SJCRH30 (cell line): ENCODE measurements at places on chromosomes 1 and 21. TPM values are rescaled to one million over a fixed set of nuclear protein-coding genes. Genes with fewer than 3 reads are reported as not detected.

The MYBPH gene
- 1.1 and 1.8 TPM in 2 replicates for total RNA-seq

GRCh38 chr1:56132520-56132919, 446.8 kb downstream of the PLPP3 start:
- no peak overlapping the region for H3K4me3 ChIP-seq
- H3K27ac ChIP-seq, result no peak overlapping the region
- no peaks in the 10 kb centered on the region for H3K27me3 ChIP-seq
- no peaks in the 10 kb centered on the region for H3K4me1 ChIP-seq
- no peaks in the 10 kb centered on the region for H3K36me3 ChIP-seq

The KRTAP10-4 gene
- not detected in 2 replicates for total RNA-seq

The BMP8A gene
- 0.22 and 0.63 TPM in 2 replicates for total RNA-seq

The HES4 gene
- total RNA-seq, result 15.3 and 15.9 TPM in 2 replicates

The DNASE2B gene
- total RNA-seq, result not detected in 2 replicates

GRCh38 chr1:111571987-111572386, 47.6 kb upstream of the RAP1A start:
- H3K4me3 ChIP-seq, result no peak overlapping the region
- no peaks in the 10 kb centered on the region for H3K4me1 ChIP-seq
- H3K27me3 ChIP-seq, result no peaks in the 10 kb centered on the region; the same call in 1 of the 2 replicates

The C1orf226 gene
- 0.57 and 0.63 TPM in 2 replicates for total RNA-seq

- H3K4me1 ChIP-seq, result no peaks in the 10 kb centered on the region
- DNase-seq, result peak; percentile 13
- no peak overlapping the region for H3K4me3 ChIP-seq
- H3K27me3 ChIP-seq, result no peaks in the 10 kb centered on the region
- H3K36me3 ChIP-seq, result no peaks in the 10 kb centered on the region
- H3K27ac ChIP-seq, result no peak overlapping the region
Measured at GRCh38 chr1:169298441-169298840, 69.2 kb downstream of the NME7 start.

The TNFRSF4 gene
- 2.8 and 4.7 TPM in 2 replicates for total RNA-seq

- no peaks in the 10 kb centered on the region for H3K4me1 ChIP-seq
- H3K27me3 ChIP-seq, result peaks cover 14% of the 10 kb centered on the region
- H3K4me3 ChIP-seq, result no peak overlapping the region
- no peak overlapping the region for H3K27ac ChIP-seq
- no peaks in the 10 kb centered on the region for H3K36me3 ChIP-seq
Measured at GRCh38 chr1:223114871-223115270, 28.2 kb downstream of the TLR5 start.

DNA sequence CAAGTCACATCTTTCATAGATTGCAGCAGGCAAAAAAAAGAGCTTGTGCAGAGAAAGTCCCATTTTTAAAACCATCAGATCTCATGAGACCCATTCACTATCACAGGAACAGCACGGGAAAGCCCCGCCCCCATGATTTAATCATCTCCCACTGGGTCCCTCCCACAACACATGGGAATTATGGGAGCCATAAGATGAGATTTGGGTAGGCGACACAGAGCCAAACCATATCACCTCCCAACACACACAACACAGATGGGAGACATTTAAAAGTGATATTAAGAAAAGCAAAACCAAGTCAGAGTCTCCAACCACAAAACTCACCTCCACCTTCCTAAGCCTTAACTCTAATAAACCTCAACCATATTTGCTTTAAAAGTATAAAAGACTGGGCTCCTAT, 61.5 kb upstream of the TIAM1 start:
- no peak overlapping the region for H3K27ac ChIP-seq
- no peak overlapping the region for H3K4me3 ChIP-seq
- no peak for DNase-seq
- H3K36me3 ChIP-seq, result no peaks in the 10 kb centered on the region

The PLPPR5 gene
- 0.02 and 0.05 TPM in 2 replicates for total RNA-seq

- peaks cover 56% of the 10 kb centered on the region for H3K4me1 ChIP-seq
- H3K4me3 ChIP-seq, result no peak overlapping the region
- no peaks in the 10 kb centered on the region for H3K27me3 ChIP-seq
- DNase-seq, result peak; percentile 93
- H3K36me3 ChIP-seq, result no peaks in the 10 kb centered on the region
- H3K27ac ChIP-seq, result peak overlapping the region; percentile 66
Measured at GRCh38 chr1:225697428-225697827, 44.5 kb upstream of the ENAH start.

The FAM3B gene
- total RNA-seq, result not detected in 2 replicates

The CA6 gene
- total RNA-seq, result not detected in 2 replicates

GRCh38 chr1:167587872-167588271, 34.3 kb upstream of the CREG1 start:
- no peak overlapping the region for H3K4me3 ChIP-seq
- H3K4me1 ChIP-seq, result no peaks in the 10 kb centered on the region; the same call in 1 of the 2 replicates
- no peaks in the 10 kb centered on the region for H3K27me3 ChIP-seq
- no peaks in the 10 kb centered on the region for H3K36me3 ChIP-seq

GRCh38 chr1:66690666-66691381, 61.4 kb upstream of the DYNLT5 start:
- no peaks in the 10 kb centered on the region for H3K27me3 ChIP-seq
- H3K4me1 ChIP-seq, result no peaks in the 10 kb centered on the region
- DNase-seq, result no peak
- no peaks in the 10 kb centered on the region for H3K36me3 ChIP-seq

GRCh38 chr1:22784737-22785136, 74.1 kb downstream of the EPHB2 start:
- no peak overlapping the region for H3K27ac ChIP-seq
- H3K27me3 ChIP-seq, result no peaks in the 10 kb centered on the region
- no peak for DNase-seq
- peaks cover 2% of the 10 kb centered on the region; the same call in 1 of the 2 replicates for H3K4me1 ChIP-seq
- H3K36me3 ChIP-seq, result peaks cover 10% of the 10 kb centered on the region
- no peak overlapping the region for H3K4me3 ChIP-seq

DNA sequence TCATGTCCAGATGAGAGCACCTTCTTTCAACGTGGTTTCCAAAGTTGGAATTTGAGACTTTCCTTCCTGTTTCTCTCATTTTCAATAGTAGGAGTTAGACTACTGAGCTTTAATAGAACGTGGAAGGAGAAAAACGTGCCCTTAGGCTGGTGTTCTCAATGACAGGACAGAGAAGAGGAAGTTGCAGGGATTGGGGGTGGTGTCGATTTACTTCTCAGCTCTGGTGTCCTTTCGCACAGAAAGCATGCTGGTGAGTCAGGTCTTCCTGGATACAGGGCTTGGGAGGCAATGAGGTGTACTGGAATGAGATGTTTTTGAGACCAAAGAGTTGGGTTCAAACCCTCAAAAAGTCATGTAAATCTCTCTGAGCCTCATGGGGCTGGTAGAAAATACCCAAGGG, 67.1 kb downstream of the HIVEP3 start:
- H3K36me3 ChIP-seq, result no peaks in the 10 kb centered on the region
- H3K27me3 ChIP-seq, result peaks cover 3% of the 10 kb centered on the region; the same call in 1 of the 2 replicates
- DNase-seq, result peak; percentile 19
- H3K4me1 ChIP-seq, result no peaks in the 10 kb centered on the region
- no peak overlapping the region for H3K4me3 ChIP-seq

The IL19 gene
- total RNA-seq, result not detected in 2 replicates

GRCh38 chr21:46189959-46190490, 5.8 kb upstream of the SPATC1L start:
- no peaks in the 10 kb centered on the region for H3K27me3 ChIP-seq
- no peak for DNase-seq
- H3K4me3 ChIP-seq, result no peak overlapping the region
- peaks cover 12% of the 10 kb centered on the region; the same call in 1 of the 2 replicates for H3K36me3 ChIP-seq
- H3K27ac ChIP-seq, result no peak overlapping the region

The PRAMEF5 gene
- not detected in 2 replicates for total RNA-seq
